ENCODE measurements at places on chromosomes 1 and 21.

- no peak for DNase-seq
These were observed 36.4 kb upstream of the TRABD2B start for GRCh38 chr1:48033495-48034045.

GRCh38 chr21:38820471-38821239, 14.9 kb downstream of the ETS2 start:
- DNase-seq: no peak

DNA sequence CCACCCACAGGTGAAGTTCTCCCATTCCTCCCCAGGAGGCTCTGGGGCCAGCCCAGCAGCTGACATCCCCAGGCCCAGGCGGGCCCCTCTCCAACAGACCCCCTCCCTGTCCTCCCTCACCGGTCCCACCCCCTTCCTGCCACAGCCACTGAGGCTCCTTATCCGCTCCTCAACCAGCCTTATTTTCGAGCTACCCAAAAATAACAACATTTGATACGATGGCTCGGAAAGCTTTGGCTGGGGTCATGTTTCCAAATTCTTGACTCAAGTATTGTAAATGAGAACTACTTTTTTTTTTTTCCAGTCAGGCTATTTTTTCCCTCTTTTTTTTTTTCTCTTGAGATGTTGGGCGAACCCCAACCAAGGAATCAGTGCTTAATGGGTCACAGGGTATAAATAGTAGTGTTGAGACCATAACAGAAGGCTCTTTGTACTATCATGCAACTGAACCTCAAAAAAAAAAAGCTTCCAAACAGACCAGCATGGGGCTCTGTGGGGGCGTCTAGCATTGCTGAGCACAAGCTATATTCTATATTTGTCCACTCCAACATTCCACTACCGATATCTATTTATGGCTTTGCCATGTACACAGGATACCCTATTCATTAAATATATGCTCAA, 27.2 kb downstream of the IRF2BP2 start:
- no peak for DNase-seq

DNA sequence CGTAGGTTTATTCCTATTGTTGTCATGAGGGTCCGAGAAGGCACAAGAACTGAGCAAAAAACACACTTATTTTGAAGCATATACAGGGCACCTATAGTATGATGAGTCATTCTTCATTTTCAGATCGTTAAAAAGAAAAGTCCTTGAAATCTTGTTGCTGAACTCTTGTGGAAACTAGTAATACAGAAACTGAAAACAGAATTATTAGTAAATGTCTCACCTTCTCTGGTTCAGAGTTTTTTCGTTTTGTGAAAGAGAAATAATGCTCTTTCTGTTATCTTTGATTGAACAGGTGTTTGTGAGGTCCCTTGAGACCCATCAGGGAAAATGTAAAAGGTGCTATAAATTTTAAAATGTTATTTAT, 102.0 kb upstream of the COA6 start:
- no peak for DNase-seq

GRCh38 chr1:7121622-7121988, 336.4 kb downstream of the CAMTA1 start:
- no peak for DNase-seq

DNA sequence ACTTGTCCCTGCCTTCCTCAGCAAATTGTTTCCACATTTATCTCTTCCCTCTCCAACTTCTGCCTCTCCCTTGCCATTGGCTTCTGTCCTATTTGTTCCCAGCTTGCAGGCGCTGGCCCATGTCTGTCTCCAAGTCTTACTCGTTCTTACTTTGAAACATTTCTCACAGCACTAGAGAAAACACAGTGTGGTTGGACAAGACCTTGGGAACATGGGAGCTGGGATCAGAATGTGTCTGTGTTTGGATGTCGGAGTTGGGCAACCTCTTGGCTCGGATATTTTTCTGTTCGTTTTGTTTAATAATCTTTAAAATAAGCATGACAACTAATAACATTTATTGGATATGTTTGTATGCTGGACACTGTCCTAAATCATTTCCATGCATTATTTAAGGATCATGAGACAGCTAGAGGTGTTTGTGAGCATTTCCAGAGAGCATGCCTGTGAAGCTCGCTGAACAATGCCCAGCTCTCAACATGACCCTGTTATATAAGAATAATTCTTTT, 5.9 kb upstream of the BRWD1 start:
- no peak for DNase-seq

GRCh38 chr1:184524248-184524647, 137.4 kb downstream of the C1orf21 start:
- DNase-seq: no peak

DNA sequence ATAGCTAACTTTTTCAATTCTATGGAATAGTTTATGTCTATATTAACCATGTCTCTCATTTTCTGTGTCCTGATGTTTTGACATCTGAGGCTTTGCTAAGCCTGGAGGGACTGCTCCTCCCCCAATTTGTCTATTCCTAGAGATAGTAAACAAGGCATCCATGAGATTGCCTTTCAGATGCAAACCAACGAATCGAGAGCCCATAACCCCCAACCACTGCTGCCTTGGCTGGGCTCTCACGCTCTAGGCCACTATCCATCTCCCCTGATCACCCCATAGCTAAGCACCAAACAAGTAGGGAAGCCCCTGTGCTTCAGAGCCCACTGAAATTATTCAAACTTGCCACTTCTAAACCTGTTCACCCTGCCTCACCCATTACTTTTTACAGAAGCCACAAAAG, 437.7 kb downstream of the SETD4 start:
- no peak for DNase-seq

GRCh38 chr1:43668956-43669355, 19.0 kb downstream of the KDM4A start:
- DNase-seq: no peak

DNA sequence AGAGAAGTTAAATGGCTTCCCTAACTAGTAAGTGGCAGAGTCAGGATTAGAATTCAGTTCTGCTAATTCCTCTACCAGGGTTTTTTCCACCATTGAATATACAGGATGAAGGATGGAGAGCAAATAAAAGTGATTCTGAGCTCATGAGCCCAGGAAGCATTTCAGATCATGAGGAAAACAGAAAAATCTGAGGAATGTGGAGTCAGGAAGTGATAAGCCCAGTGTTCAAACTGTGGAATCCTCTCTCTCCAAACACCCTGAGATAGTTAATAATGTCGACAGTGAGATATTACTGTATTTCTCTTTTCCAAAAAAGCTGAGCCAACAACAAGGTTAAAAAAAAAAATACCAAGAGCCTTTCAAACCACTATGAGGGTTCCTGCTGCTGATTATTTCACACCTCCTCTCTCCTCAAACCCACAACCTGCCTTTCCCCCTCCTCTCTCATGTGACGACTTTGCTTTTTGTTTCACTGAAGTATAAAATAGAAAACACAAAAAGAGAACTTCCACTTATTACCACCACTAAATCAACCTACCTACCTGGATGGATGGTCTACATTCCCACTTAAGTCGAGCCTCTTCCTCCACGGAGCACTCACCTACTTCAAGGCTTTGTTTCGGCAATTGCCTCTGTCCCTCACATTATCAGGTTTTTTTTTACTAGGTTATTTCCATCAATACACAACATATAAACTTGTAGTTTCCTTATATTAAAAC, 8.9 kb downstream of the SLAMF1 start:
- peak; percentile 47 for DNase-seq

DNA sequence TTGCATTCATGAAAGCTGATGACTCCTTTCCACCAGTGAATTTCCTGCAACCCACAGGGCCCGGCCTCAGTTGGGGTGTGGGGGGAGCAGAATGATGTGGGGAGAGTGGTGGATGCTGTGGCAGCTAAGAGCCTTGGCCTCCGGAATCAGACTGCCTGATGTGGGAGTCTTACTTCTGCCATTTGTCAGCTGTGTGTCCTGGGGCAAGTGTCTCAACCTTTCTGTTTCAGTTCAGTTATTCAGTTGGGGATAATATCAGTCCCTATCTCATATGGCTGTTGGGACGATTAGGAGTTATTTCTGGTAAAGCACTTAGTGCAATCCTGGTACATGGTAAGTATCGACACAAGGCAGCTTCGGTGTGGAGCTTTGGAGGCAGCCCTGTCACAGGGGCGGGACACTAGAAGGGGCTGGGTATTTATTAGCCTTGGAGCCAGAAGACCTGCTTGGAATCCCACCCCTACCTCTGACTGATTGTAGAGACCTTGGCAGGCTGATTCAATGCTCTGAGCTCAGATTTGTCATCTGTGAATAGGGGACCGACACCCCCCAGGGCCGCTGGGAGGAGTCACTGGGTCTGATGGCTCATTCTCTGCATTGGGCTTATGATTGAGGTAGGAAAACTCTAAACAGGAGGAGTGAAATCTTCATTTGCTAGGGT, 19.6 kb downstream of the ARHGEF10L start:
- DNase-seq: no peak

GRCh38 chr1:156101880-156102279, 12.6 kb upstream of the LMNA start:
- DNase-seq: no peak

GRCh38 chr1:1420654-1421141, 378 bp downstream of the ANKRD65 start:
- DNase-seq: no peak

- DNase-seq: peak; percentile 69
These were observed 1.9 kb downstream of the EEIG2 start for GRCh38 chr1:108561689-108562326.

DNA sequence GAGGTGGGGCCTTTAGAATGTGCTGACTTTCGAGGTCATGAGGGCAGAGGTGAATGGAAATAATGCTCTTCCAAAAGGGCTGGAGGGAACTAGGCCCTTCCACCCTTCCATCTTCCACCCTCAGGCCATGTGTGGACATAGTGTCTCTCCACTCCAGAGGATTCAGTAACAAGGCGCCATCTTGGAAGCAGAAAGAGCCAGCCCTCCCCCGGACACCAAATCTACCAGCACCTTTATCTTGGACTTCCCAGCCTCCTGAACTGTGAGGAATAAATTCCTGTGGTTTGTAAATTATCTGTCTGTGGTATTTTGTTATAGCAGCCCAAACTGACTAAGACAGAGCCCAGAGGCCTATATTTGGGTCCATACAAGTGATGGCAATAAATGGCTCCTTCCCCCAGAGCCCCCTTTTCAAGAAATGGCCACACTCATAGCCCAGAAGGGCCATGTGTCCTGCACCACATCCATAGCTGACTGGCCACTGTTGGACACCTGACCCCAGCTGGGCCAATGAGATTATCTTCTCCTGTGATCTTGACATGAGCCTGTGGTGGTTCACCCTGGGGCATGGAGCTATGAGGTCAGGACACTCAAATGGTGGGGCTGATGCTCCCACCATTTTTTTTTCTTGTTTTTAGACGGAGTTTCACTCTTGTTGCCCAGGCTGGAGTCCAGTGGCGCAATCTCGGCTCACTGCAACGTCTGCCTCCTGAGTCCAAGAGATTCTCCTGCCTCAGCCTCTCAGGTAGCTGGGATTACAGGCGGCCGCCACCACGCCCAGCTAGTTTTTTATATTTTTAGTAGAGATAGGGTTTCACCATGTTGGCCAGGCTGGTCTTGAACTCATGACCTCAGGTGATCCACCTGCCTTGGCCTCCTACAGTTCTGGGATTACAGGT, 114.9 kb downstream of the RRAGC start:
- DNase-seq: no peak

GRCh38 chr1:118262865-118263264, 77.8 kb upstream of the SPAG17 start:
- DNase-seq: no peak

DNA sequence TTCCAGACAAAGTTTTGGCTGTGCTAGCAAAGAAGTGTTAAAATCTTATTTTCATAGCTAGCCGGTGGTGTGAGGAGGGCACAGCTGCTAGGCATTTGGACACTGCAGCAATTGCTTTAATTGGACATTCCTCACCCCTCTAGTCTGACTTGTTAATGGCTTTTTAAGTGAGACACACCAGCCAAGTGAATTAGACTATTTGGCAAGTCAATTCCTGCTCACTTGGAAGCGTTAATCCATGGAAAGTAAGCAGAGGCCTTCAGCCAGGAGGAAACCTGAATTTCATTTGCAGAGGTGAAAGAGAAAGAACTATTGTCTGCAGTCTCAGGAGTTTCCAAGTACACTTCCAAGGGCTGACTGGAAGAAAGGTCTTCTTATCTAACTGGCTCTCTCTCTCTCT, 175.7 kb downstream of the ST6GALNAC3 start:
- no peak for DNase-seq

DNA sequence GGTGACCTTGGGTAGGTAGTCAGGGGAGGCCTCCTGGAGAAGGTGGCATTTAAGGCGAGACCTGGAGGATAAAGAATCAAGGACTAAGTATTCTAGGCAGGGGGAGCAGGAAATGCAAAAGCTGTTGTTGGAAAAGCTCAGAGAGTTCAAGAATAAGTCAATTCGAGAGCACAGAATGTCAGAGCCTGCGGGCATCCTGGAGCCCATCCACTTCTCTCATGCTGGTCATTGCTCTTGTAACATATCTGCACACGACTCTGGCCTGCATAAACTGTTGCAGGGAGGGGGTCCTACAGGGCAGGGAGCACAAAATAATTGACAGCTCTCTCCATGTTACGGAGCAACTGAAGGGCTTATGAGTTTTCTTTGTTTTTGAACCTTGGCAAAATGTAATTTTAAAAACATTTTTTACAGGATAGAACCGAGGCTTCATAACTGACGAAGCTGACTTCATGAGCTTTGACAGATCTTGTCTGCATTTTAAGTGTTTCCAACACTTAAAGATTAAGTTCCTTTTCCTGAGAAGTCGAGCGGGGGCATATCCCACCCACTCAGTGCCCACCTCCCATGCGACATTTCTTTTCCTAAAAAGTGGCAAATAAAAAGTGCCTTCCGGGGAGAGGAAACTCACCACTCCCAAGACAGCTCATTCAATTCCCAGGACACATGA, 4.2 kb downstream of the PLA2G5 start:
- no peak for DNase-seq

- DNase-seq: no peak
These were observed 17.7 kb downstream of the KCNC4 start for GRCh38 chr1:110227774-110228173.

DNA sequence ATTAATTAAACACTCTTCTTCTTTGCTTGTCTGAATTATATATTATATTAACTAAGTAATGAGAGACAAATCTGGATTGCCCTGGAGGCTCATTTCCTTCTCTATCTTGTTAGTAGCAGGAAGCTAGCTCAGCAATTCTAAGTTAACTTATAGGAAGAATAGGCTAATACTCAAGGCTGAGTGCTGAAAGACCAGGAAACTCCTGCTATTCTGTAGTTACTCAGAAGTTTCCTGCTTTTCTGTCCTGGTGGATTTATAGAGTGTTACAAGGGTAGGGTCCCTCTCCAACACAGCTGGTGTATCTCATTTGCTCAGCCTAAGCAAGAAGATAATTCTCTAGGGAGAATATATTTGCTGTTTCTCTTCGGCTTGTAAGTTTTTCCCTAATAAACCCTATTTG, 29.2 kb downstream of the HSPA13 start:
- DNase-seq: no peak

GRCh38 chr1:182795563-182796228, 6.1 kb downstream of the NPL start:
- no peak for DNase-seq
